ENCODE measurements at places on chromosomes 4 and X.

- DNase-seq: no peak
Measured at GRCh38 chr4:183395395-183395794, 49.0 kb upstream of the CDKN2AIP start.

DNA sequence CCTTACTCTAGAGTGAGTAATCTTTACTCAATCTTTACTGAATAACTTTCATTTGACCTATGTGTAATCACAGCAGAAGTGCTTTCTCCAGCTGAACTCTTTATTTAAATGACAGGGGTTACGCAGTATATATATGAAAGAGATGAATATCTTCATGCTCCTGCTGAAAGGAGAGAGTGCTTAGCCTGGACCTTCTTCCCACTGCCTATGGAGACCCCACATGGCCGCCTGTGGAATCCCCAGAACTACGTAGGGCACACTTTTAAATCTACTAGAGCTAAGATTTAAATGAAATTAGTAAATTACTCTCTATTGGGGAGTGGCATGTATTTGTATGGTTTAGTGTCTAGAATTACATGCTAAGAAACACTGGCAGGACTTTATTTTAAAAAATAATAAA, 391.2 kb downstream of the ANKRD50 start:
- DNase-seq: no peak

GRCh38 chrX:129748305-129748704, 9.5 kb downstream of the XPNPEP2 start:
- DNase-seq: no peak

DNA sequence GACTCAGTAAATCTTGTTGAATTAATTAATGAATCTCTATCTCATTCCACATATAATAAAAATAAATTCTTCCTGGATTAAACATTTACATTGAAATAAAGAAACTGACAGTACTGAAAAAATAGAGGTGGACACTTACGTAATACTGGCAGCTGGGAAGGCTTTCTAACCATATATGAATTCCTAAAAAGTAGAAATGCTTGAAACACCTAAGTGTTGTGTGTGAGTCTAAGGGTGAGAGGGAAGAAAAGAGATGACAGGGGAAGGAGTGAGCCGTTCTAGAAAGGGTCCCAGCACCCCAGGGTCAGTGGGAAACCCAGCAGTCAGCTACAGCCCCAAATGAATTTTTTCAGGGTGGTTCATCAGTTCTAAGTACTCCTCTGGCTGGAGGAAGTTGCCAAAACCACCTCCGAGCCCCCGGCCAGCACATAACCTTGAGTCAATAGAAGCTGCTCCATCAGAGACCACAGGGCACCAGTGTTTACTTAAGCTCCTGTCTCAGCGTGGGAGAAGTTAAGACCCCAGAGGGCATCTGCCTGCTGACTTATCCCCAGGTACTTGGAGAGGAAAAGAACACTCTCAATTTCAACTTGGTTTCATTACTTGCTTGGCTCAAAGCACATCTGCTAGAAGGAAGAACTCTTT, 18.3 kb downstream of the GAB3 start:
- DNase-seq: no peak

DNA sequence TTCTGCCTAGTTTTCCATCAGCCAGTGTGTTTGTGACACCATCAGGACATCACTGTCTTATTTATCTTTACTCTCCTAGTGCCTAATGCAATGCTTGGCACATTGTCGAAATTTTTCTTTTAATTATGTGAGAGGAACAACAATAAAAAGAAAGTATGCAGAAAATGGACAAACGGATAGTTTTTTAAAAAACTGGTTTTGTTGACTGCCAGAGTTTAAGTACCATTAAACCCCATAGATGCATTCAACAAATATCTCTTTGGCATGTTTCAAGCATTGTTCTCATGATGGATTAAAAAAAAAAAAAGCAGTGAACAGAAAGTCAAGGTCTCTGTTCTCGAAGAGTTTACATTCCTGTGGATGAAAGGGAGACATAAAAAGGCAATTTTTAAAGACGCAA, 398.4 kb downstream of the PPP3CA start:
- no peak for DNase-seq

DNA sequence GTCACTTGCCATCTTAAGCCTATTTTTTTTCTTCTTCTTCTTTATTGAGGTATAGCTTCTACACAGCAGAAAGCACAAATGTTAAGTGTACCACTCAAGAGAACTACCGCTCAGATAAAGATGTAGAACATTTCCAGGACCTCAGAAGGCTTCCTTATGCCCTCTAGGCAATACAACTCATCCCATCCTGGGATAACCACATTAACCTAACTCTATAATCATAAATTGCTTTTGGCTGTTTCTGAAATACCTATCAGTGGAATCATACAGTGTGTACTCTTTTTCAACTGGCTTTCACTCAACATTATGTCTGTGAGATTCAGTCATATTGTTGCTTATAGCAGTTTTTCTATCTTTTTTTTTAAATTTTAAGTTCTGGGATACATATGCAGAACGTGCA, 51.7 kb downstream of the ARFIP1 start:
- no peak for DNase-seq

DNA sequence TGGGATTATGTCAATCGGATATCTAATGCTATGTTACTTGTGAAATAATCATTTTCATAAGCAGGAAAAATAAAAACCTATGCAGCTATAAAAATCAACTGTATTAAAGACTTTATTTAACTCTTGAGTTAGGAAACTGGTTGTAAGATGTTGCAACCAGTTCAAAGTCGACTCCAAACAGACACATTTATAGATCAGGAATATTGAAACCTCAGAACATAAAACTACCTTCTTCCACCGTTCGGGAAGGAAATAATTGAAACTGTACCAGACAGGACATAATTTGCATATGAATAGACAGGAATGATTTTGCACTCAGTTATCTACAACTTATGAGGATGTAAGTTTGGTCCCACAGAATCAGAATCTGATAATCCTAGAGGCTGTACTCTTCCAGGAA, 181.8 kb upstream of the STS start:
- no peak for DNase-seq

GRCh38 chrX:117543885-117544284, 572.7 kb downstream of the KLHL13 start:
- no peak for DNase-seq

DNA sequence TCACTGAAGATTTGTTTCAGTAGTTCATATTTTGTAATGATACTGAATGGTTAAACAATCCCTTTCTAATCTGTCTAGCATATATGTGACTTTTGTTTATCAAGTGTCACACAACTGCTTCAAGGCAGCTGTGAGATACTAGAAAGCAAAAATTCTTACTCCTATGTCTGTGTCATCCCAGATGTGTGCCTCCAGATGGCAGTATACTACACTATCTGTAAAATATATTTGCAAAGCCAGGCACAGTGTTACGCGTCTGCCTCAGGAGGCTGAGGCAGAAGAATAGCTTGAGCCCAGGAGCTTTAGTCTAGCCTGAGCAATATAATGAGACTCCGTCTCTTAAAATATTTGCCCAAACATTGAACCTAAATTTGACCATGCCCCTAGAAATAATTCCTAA, 4.0 kb downstream of the NUDT10 start:
- no peak for DNase-seq

- DNase-seq: no peak
Measured at GRCh38 chr4:1973661-1974060, 35.1 kb downstream of the NELFA start.

DNA sequence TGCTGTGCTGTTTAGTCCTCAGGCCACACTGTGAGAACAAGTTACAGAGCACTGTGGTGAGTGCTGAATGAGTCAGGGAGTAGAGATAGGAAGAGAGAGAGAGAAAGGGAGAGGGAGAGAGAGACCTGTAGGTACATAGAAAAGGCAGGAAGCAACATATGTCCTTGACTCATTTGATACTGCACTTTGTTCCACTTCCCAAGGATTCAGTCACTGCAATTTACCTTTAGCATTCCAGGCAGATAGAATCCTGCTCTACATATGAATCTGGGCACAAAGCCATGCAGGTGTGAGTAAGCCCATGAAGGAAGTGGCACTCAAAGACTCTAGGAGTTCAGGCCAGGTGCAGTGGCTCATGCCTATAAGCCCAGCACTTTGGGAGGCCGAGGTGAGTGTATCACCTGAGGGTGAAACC, 1.0 kb upstream of the DAPP1 start:
- no peak for DNase-seq

GRCh38 chrX:1598021-1598875, 6.8 kb downstream of the AKAP17A start:
- no peak for DNase-seq

GRCh38 chr4:139808381-139808807, 142.8 kb downstream of the MGST2 start:
- DNase-seq: no peak

GRCh38 chr4:186725469-186726425, 2.1 kb upstream of the FAT1 start:
- DNase-seq: no peak

DNA sequence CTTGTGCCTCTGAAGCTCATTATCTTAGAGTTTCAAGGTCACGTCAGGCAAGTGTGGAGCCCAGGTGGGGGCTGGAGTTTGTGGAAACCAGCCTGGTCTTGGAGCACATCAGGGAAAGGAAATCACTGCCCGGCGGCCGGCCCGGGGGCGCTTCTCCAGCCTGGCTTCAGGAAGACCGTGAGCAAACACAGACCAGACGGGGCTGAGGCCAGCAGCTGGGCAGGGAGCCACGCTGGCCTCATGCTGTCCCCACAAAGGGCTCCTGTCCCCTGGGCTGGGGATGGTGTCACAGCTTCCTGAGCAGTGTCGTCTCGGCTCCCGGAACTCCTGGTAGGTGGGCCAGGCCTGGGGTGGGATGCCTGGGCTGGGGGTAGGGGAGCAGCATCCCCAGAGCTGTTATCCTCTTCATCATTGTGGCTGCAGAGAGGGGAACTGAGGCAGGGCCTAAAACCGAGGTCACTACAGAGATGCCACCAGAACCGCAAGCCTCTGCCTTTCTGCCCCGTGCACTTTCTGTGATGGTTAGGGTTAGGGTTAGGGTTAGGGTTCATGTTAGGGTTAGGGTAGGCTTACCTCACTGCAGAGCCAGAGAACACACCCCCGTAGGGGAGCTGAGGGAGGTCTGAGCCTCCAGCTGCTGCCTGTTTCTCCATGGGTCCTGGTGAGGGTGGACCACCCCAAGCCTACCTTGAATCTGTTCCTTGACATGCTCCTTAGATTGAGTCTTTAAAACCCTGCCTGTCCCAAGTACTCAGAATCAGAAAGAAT, 77.5 kb downstream of the HTRA3 start:
- DNase-seq: no peak

DNA sequence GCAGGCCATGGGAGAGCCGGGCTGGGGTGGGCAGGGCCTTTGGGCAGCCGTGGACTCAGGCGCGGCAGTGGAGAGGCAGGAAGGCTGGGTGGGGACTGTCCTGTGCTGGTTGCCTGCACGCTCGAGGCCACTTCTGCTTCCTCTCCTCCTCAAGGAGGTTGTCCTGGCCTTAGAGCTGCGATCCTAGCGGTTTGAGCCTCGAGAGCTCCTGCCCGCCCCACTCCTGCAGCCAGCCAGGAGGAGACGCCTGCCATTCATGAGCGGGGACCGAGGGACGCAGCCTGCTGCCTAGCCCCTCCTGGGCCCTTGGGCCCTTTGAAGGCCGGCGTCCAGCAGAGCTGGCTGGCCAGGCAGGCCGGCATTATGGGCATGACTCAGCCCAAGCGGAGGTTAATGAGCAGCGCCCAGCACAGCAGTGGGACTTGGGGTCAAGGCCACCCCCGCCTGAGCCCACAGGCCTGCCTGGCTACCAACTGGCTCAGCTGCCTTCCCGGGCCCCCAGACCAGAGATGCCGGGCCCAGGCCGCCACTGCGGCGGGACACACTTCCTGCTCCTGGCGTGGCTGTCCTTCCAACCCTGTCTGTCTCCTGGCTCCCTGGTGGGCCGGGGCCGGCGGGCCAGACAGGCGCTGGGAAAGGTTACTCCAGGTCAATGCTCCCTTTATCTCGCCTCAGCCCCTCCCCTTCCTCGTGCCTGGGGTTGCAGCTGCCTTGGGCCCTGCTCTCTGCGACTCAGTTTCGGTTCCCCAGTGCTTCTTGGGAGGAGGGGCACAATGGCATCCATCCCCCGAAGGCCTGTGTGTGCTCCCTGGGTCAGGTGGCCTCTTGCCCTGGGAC, 1.8 kb downstream of the ABCD1 start:
- DNase-seq: no peak

GRCh38 chr4:181877329-181877848, 365.8 kb upstream of the TENM3 start:
- no peak for DNase-seq

All from stimulated activated CD8-positive, alpha-beta memory T cell treated with anti-CD3 and anti-CD28 coated beads, Interleukin-15, amount 100 ng/mL, for 4 hours (primary cell).